Fibroblast of skin of abdomen (primary cell): ENCODE measurements at places on chromosomes 7 and 10.

DNA sequence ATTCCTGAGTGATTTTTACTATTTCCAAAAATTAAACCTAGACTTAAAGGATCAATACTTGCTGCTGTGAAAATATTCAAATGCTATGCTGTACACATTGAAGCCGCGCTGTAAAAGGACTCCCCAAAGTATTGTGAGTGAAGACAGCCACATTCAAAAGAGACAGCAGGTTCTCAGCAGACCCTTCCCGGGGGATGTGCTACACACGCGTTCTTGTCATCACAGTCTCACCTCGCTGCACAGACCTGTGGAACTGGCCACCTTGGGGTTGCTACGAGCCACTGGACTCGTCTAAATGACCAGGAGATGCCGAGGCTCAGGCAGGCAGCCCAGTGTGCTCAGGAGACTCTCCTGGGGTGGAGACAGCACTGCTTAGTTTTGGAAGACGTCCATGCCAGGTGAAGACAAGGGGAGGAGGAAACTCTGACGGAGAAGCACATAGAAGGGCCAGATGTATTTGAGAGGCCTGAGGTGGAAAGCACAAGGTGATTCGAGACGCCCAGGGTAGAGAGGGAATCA is 367.7 kb upstream of the SHH start:
- DNase-seq, result no peak

DNA sequence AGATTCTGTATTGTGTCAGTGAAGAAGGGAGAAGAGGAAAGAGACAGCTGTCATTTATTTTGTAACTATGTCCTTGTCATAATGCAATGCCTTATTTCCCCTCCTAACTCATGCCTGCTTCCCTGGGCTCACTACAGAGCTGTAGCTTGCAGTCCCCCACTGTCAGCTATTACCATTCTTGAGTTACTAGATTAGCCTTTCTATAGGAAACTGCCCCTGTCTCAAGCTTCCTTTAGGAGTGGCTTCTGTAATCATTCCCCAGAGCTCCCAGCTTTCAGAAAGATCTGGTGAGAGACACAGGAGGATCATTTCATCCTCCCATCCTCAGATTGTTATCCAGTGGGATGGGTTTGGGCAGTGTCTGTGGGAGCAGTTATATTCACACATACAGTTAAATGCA is 32.4 kb upstream of the SMKR1 start:
- DNase-seq, result no peak

- peak; percentile 48 for DNase-seq
These were observed 90.0 kb downstream of the ST7 start for GRCh38 chr7:117043108-117043825.

DNA sequence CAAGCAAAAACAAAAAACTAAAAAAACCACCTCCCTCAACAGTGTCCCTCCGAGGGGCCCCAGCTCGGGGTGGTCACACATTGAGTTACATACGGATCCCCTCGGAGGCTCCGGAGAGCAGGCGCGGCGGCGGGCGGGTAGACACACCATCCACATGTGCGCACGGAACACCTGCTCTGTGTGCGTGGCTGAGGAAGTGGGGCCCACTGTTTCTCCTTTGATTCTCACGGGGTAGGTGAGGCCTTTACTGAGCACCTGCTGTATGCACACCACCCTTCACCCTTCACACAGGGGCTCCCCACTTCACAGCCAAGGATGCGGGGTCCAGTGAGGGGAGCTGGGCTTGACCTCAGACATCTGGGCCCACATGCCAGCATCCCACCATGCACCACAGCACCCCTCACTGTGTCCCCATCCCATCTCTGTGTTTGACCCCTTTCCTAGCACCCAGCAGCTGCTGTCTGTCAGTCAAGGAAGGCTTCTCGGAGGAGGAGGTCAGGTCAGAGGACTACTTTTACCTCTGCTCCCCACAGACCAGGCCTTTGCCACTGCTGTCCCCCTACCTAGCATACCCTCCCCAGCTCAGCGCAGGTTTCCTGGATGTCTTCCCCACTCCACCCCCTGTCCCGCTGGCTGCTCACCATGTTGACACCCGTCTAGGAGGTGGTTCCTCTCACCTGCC is 71.1 kb downstream of the MICALL2 start:
- no peak for DNase-seq

- DNase-seq, result no peak
These were observed 389.7 kb downstream of the INHBA start for GRCh38 chr7:41313171-41313570.

- no peak for DNase-seq
These were observed 117.4 kb downstream of the MAPK8 start for GRCh38 chr10:48423884-48424283.

GRCh38 chr7:39332142-39332541 is 234.1 kb upstream of the YAE1 start:
- DNase-seq, result no peak

GRCh38 chr7:49703881-49704280 is 69.6 kb upstream of the VWC2 start:
- no peak for DNase-seq

DNA sequence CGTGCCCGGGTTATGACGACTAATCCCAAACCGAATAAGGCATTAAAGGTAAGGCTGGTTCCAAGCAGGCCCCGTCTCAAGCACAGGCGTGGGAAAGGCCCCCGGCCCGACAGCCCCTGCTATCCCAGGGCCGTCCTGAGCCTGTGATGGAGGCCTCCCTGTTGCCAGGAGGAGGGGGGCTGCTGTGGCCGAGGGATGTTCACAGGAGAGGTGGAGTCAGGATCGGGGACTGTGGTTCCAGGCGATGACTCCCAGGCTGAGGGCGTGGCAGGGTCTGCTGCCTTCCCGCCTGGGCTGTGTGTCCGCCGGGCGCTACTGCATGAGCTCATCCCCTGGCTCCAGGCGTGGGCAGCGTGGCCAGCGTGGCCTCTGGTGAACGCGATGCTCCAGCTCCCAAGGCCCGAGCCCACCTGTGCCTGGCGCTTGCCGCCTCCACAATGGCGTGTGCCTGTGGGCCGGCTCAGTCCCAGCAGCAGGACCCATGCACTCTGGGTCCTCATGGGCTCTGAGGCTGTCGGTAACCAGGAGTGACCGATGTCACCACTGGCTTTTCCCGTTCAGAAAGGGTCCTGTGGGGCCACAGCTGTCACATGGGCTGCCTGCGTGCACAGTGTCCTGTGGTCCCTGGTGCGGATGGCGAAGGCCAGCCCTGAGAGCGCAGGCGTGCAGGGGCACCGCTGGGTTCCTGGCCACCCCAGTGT is 8.8 kb downstream of the MAFK start:
- no peak for DNase-seq

DNA sequence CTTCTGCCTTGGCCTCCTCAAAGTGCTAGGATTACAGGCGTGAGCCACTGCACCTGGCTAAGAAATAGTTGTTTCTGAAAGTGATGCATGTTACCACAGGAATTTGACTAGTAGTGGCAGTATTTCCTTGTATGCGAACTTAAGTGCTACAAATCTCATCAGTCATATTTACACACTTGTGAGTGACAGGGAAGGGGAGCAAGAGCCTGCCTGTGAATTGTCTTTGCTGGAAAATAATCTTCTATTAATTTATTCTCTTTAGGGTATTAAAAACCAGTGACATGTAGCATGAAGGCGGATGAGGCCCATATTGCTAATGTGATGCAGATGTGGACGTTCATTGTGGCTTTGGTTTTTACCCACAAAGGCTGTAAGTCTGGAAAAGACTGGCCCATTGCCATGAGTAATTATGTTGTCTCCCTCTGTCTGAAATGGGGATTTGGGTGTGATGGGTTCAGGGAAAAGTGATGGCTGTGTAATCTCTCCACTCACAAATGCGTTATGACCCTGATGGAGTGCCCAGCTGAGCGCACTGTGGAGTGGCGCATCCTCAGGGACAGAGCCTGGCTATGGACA is 97.6 kb downstream of the CCNY start:
- peak; percentile 97 for DNase-seq

DNA sequence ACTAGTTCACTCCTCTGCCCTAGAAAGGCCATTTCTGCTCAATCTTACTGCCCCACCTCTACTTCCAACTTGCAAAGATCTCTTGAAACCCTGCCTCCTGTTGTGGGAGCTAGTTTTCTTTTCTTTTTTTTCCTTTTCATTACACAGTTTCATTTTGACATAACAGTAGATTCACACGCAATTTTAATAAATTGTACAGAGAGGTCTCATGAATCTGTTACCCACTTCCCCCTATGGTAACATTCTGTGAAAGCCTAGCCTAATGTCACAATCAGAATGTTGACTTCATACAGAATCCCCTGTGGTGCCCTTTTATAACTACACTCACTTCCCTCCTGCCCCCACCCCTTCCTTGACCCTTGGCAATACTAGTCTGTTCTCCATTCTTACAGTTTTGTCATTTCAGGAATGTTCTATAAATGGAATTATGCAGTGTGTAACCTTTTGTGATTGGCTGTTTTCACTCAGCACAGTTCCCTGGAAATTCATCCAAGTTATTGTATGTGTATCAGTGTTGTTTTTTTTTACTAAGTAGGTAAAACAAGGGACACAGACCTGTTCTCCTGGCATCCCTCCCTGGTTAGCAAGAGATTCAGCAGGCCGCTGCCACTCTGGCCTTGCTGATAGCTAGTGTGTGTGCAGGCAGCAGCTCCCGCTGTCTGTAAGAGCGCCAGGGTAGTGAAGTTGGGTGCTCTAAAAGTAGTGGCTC is 21.5 kb downstream of the CHST3 start:
- peak; percentile 71 for DNase-seq

DNA sequence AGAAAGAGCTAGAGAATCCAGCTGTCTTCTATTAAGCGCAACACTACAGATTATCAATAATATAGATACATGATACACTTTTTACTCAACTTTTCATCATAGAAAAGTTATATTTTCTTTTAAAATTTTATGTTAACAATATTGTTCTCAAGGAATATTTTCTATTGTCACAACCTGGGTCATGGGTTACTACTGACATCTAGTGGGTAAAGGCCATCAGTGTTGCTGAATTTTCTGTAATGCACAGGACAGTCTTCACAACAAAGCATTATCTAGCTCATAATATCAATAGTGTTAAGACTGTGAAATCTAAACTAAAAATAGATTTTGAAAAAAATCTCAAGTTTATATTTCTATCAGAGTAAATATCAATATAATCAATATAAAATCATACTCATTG is 209.8 kb downstream of the ZNF33B start:
- no peak for DNase-seq

GRCh38 chr10:80382989-80383388 is 25.4 kb upstream of the PRXL2A start:
- DNase-seq, result peak; percentile 15

GRCh38 chr7:35430547-35431153 is 176.8 kb upstream of the TBX20 start:
- DNase-seq, result no peak

- DNase-seq, result peak; percentile 85
These were observed 183.0 kb upstream of the ANK3 start for GRCh38 chr10:60572511-60573194.

DNA sequence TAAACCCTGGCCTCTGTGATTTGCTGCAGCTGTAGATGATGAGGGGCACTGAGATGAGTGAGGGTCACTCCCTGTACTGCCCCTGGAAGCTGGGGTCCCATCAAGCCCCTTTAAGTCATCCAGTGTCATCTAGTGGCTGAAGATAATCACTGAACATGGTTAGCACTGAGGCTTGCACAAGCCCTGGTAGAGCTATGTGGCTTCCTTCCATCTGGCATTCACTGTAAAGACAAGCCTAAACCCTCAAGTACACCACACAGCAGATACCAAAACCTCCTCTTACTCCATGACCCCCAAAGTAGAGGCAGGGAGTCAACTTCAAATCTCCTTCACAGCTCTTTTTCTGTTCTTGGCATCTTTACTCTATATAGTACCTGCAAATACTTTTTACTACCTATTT is 72.7 kb upstream of the MRLN start:
- no peak for DNase-seq

GRCh38 chr10:103510046-103510685 is 16.7 kb downstream of the NEURL1 start:
- no peak for DNase-seq

DNA sequence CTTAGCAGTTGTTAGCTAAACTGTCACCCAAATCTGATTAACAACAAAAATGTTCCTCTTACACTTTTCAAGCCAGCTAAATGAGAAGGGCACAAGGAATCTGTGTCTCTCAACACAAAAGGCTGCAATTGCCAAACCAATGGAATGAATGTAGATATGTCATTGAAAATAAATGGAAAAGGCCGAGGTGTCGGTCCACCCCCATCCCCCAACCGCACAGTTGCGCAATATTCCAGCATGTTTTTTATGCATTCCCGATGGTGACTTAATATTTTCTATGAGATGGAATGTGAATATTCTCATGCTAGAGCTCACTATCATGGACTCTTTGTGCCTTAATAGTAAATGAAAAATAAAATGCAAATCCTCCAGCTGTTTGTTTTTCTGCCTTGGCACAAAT is 181.6 kb upstream of the LRGUK start:
- DNase-seq, result peak; percentile 17

DNA sequence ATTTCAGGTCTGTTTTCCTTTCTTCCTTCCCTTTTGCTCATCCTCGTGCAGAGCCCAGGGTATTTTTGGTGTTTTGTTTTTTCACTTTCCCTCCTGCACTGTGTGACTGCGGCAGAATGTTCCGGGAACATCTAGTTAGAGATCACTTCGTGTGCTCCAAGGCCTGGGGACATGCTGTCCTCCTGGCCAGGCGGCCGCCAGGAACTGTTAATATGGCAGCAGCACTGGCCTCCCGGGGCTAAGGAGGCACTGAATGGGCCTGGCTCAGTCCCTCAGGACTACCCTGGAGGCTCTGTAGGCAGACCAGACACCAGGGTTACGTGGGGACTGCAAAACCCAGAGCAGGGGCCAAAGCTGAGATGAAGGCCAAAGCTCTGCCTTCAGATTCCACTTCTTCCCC is 43.1 kb upstream of the TCF7L2 start:
- no peak for DNase-seq

GRCh38 chr7:124246262-124246863 is 213.5 kb upstream of the TMEM229A start:
- peak; percentile 12 for DNase-seq

DNA sequence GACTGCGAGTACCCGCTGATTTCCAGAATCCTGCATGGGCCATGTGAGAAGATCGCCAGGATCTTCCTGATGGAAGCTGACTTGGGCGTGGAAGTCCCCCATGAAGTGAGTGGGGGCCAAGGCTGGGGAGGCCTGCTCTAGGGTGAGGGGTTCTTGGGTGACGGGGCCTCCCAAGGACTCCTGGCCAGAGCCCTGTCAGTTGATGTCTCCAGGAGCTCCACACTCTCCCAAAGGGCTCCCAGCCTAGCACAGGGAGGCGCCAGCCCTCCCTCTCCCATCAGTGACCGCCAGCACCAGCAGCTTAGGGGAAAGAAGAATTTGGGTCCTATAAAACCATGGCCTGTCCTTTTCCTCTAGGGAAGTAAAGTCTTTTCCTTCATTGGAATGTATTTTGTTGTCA is 9.8 kb upstream of the ZNF22 start:
- DNase-seq, result no peak
